ENCODE measurements at places on chromosomes 3 and 15.

DNA sequence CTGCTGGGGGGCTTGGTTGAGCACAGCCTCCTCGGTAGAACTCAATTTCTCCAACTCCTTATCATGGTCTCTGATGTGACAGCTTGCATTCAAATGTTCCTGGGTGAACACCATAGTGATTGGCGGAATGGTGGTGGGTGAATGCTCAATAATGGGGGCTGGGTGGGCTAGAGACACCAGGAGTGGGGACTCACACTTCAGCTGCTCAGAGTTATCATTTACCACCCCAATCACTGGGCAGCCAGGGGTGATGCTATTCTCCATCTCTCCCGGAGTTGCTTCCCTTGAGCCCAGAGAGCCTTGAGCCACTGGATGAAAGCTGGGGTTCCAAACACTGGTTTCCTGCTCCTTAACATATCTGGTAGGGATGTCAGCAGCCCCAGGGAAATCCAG lies 88.7 kb downstream of the DHX30 start:
- no peak for DNase-seq

- DNase-seq = no peak
These were observed 2.2 kb upstream of the UBA3 start for GRCh38 chr3:69082361-69082760.

DNA sequence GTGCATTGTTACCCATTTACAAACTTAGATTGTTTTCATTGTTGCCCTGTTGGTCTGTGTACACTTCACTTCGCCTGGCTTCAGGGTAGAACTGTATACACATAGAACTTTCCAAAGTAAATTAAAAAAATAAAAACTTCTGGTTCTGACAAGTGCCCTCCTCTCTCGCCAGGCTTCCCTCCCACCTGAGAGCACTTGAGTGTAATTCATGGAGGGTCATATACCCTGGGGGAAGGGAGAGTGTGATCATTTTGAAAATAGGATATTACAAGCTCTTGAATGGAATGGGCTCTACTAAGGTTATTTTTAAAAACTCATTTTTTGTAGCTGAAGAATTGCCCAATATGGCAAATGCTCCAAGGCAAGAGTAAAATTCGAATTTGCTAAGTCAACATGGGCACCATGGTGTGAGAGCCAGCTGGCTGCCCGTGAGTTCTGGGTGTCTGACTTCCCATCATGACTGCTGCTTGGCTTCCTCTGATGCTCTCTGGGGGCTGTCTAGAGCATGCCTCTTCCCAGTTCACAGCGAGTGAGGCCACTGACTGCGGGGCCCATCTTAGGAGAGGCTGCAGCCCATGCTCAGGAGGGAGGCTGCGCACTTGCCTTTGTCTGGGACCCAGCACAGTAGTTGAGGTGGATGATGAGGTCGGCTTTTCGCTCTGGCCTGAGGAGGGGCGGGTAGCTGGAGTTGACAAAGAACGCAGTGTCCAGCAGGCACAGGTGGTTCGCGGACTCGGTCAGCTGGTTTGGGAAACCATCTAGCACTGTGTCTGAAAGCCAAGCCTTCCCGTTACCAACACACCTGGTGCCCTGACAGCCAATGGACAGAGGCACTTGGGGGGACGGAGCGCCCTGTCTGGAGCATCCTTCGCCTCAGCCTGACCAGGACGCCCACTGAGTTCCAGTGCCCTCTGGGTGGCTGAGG lies 13.1 kb upstream of the EHD4 start:
- no peak for DNase-seq

DNA sequence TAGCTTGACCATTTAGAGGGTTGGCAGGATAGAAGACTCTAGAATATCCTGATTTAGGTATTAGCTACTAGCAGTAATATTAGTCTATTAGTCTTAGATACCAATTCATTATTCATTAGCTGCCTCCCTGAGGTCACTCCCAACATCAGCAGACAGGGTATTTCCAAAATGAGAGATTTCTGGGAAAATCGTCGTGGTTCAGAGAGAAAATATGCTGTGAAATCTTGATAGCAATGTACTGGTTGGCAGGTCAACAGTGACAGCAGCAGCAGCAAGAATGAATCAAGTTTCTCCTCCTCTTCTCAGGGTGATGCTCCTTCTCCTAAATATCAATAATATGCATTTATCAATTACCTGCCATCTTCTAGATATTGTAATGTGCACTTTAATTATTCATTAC lies 41.3 kb upstream of the ROBO1 start:
- DNase-seq = no peak

DNA sequence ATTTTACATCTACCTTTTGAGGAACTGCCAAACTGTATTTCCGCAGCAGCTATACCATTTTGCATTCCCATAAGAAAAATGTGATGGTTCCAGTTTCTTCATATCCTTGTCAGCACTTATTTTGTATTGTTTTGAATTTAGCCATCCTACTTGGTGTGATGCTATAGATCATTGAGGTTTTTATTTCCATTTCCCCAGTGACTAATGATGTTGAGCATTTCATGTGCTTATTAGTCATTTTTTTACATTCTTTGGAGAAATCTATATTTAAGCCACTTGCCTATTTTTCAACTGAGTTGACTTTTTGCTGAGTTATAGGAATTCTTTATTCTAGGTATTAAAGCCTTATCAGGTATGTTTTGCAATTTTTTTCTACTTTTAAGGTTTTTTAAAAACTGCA lies 347.6 kb upstream of the RARB start:
- DNase-seq = no peak

DNA sequence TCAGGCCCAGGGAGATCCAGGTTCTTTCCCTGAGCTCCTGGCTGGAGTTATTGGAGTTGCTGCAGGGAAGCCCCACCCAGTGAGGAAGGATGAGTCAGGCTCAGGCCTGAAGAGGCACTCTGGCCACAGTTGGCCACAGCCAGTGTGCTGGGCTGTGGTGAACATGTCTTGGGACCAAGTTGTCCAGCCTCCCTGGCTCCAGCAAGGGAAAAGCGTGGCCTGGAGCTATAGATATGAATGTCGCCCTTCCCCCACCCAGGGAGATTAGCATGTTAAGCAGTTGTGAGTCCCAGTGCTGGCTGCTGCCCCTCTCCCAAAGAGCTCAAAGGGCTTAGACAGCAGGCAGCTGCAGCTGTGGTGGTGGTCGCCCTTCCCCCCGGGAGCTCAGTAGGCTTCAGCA lies 963.2 kb downstream of the ROBO2 start:
- DNase-seq = no peak

GRCh38 chr15:89714775-89715174 lies 24.2 kb downstream of the WDR93 start:
- DNase-seq = no peak

DNA sequence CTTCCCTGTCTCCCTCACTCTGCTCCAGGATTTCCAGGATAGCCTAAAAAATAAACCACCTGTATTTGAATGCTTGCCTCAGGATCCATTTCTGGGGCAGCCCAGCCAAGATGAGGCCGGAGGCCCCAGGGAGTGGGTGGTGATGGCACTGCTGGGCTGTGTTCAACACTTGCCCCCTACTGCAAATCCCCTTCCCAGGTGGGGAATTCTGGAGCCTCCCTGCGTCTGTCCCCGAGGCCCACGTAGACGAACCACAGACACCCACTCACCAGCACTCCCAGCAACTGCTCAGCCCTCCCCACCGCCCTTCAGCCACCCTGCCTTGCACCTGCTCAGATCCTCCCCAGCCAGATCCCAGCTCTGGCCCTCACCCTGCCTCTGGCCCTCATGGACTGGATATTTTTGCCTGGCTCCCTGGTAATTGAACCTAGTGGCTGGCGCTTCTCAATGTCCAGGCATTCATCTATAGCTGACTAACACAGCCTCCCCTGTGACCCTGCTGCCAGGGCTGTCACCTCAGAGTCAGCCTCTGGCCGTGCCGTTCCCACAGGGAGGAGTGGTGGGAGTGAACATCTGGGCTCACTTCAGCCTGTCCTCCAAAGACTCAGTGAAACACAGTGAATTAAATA lies 17.1 kb upstream of the EPB42 start:
- no peak for DNase-seq

- no peak for DNase-seq
These were observed 127.1 kb upstream of the FHIT start for GRCh38 chr3:61378311-61378710.

DNA sequence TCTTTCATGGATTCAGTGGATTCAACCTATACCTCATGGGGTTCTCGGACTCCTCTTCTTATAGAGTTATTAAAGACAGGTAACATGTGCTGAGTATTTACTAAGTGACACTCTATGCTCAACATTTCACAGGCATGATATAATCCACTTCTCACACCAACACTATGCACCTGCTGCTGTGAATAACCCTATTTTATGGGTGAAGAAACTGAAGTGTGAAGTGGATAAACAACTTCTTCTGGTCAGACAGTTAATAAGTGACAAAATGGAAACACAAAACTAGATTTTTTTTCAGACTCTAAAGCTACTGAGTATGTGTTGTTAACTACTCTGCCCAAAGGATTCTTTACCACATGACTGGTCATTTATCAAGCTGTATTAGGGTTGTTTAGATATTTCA lies 403.5 kb downstream of the DIPK2A start:
- DNase-seq = no peak

GRCh38 chr15:89829616-89830440 lies 15.2 kb upstream of the ANPEP start:
- no peak for DNase-seq

- DNase-seq = no peak
These were observed 65.4 kb downstream of the RASGRF1 start for GRCh38 chr15:79025201-79025600.

- no peak for DNase-seq
These were observed 86.3 kb downstream of the RSL24D1 start for GRCh38 chr15:55110446-55110845.

DNA sequence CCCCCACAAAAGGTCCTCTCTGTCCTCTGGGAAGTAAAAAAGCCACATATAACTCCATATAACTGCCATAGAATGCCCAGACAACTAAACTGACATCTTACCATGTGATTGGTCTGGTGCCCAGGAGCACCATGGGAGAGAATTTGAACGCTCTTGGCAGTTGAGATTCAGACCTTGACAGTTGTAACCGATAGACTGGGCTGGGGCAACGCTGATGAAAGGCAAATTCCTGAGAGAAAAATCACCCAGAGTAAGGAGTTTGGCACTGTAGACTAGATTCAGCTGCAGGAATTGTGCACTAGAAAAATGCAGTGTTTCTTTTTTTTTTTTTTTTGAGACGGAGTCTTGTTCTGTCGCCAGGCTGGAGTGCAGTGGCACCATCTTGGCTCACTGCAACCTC lies 240.5 kb downstream of the SOX2 start:
- DNase-seq = no peak

DNA sequence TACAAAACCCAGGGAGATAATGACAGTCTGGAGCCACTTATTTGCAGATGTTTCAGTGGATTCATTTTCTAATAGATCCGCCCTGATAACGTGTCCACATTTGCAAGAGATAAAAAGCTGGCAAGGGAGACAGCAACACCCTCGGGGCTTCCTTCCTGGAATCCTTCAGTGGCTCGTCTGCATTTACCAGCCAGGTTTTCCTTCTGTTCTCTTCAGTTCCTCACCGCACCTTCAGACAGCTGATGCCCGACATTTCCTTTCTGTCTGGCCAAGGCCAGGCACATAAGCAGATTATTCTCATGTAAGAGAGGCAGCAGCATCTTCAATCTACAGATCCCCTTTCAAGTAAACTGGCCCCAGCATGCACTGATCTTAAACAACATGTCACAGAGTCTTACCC lies 56.2 kb upstream of the SPATA12 start:
- DNase-seq = no peak

DNA sequence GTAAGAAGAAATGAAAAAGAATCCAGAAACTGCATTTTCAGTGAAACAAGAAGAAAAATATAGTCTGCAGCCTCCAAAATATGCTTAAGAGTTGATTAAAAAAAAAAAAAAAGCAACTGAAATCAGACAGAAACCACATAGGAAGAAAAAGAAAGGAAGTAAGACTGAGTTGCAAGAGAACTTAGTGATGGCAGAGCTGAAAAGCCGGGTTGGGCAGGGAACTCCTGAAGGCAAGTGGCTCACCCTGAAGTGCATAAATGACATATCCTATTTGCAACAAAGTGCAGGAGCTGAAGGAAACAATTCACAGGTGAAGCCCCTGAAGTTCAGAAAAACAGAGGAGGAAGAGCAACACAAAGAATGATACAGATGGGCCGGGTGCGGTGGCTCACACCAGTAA lies 108.8 kb upstream of the SLC25A36 start:
- DNase-seq = no peak

GRCh38 chr3:180280555-180280954 lies 243.8 kb upstream of the PEX5L start:
- no peak for DNase-seq

- DNase-seq = no peak
These were observed 12.5 kb downstream of the SH2D7 start for GRCh38 chr15:78104566-78105475.

GRCh38 chr15:81516461-81516860 lies 142.4 kb upstream of the TMC3 start:
- no peak for DNase-seq

GRCh38 chr3:6965881-6966280 lies 105.0 kb downstream of the GRM7 start:
- DNase-seq = no peak

- DNase-seq = no peak
These were observed 295.9 kb downstream of the CADM2 start for GRCh38 chr3:85254738-85255137.

DNA sequence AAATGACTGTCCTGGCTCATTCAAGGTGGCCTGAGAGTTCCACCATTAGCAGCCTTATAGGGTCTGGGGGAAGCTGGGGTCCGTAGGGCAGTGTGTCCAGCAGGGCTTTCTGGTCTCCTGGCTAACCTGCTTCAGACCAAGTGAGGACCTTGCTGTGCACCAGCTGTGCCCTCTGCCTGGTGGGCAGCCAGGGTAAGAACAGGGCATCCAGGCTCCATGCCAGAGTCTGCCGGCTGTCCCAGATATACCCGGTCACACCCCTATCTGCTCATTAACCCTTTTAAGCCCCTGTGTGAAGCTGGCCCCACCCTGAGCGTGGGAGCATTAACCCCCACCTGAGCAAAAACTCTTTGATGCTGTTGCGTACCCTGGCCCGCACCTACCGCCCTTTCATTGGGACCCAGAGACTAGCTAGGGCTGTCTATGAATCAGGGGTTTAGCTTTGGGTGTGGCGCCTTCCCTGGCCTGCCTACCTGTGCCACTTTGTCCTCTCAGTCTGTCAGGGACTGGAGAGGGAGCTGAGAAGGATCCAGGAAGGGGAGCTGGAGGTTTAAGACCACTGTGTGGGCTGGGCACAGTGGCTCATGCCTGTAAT lies 17.6 kb downstream of the SEMA3F start:
- DNase-seq = no peak

- no peak for DNase-seq
These were observed 183.6 kb downstream of the ABHD5 start for GRCh38 chr3:43874290-43874689.

Data from stimulated activated CD4-positive, alpha-beta T cell treated with anti-CD3 and anti-CD28 coated beads, Interleukin-2, amount 100 ng/mL, for 4 hours (primary cell).